ENCODE measurements at places on chromosomes 5 and 9.

- DNase-seq, result no peak
Measured at GRCh38 chr5:107484281-107484680, 186.5 kb downstream of the EFNA5 start.

GRCh38 chr9:92645041-92645440, 24.9 kb downstream of the IPPK start:
- DNase-seq, result no peak

DNA sequence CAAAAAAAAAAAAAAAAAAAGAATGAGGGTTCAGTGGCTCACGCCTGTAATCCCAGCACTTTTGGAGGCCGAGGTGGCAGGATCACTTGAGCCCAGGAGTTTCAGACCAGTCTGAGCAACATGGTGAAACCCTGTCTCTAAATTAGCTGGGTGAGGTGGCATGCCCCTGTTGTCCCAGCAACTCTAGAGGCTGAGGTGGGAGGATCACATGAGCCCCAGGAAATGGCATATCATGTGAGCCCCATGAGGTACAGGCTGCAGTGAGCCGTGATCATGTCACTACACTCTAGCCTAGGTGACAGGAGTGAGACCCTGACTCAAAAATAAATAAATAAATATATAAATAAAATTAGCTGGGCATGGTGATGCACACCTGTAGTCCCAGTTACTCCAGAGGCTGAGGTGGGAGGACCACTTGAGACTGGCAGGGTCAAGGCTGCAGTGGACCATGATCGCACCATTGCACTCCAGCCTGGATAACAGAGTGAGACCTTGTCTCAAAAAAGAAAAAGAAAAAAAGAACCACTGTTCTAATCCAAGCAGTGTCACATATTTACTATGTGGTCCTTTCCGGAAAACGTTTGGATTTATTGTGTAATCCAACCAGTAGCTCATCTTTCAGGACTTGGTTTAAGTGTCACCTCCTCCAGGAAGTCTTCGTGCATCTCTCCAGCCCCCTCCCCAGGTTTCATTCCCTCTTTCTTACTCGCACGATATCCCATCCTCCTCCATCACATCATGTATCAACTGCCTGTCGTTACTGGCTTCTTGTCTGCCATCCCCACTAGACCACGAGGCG, 12.3 kb upstream of the SPOUT1 start:
- DNase-seq, result no peak

DNA sequence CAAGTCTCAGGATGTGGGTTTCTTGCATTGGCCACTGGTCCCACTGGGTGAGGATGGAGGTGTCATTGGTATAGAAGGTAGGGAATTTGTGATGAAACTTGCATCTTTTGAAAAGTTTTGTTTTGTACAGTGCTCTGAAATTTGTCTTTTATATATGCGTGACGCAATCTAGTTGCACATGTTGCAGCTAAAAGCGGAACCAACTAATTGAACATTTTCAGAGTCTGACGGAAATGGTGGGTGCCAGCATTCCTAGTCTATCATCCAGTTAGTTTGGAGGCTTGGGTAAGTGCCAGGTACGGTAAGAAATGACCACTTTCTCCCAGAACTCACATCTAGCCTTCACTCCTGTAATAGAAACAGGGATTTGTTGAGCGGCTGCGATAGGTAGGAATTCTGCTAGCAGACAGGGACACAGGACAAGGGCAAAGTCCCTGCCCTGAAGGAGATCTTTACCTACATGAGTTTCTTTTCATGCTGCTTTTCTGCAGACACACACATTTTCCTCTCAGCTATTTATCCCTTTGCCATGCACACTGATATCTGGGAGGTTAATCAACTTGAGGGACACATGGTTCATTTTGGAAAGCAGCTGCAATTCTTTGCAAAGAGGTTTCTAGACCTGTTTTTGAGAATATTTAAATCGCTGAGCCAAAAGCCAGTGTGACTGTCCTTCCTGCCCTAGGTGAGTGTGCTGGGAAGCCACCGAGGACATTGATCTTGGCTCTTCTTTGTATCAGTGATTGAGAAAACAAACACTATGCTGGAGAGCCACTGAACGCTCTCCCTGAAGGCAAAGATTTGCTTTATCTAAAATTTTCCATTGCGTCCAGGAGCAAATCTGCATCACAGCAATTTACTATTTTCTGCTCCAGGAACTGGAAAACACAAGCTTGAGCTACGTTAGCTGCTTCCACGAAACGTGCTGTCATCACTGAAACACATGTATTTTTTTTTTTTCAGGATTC, 89.7 kb downstream of the DAP start:
- DNase-seq, result no peak

DNA sequence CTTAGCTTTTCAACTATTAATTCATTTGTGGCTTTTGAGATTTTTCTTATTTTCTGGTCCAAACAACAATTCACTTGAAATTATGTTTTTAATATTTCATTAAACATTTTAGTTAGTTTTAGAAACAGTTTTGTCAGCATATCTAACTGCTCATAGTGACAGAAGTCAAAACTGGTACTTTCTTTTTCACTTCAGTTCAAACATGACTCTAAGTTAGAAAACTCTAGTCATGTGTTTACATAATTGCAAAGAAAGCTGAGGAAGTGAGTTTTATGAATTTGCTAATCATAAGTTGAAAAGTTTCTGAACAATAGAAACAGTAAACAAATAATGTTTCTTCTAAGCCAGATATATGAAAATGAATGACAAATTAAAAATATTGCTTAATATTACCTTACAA, 1931.0 kb downstream of the EFNA5 start:
- DNase-seq, result no peak

GRCh38 chr5:175590471-175590881, 67.4 kb upstream of the HRH2 start:
- DNase-seq, result no peak

DNA sequence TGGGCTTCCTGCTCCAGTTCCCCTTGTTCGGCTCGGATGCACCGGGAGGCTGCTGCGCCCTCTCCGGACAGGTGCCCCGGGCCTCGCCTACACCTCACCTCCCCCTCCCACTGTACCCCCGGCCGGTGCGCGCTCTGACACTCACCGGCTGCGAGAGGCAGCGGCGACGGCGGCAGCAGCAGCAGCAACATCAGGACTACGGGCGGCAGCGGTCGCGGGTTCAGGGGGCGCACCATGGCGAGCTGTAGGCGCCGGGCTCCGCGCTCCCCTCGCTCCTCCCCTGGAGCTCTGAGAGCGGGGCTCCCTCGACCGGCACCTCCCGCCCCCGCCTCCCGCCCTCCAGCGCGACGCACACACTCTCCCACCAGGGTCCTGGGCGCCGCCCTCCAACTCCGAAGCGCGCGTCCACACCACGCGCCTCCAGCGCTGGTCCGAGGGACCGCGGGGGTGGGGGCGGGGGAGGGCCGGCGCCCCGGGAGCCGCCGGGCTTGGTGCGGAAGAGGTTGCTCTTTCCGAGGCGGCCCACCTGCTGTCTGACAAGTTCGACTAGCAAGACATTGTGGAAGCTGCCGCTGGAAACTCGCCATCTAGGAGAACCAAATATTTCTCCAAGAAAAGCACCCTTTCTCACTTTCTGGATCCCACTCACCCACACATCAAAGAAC, at the start of gene GFRA3:
Gene GFRA3 (minus strand): TSS at position 433 of the 665 bp plus-strand sequence. CDS start 197 bp downstream, at position 236.
- DNase-seq, result no peak

DNA sequence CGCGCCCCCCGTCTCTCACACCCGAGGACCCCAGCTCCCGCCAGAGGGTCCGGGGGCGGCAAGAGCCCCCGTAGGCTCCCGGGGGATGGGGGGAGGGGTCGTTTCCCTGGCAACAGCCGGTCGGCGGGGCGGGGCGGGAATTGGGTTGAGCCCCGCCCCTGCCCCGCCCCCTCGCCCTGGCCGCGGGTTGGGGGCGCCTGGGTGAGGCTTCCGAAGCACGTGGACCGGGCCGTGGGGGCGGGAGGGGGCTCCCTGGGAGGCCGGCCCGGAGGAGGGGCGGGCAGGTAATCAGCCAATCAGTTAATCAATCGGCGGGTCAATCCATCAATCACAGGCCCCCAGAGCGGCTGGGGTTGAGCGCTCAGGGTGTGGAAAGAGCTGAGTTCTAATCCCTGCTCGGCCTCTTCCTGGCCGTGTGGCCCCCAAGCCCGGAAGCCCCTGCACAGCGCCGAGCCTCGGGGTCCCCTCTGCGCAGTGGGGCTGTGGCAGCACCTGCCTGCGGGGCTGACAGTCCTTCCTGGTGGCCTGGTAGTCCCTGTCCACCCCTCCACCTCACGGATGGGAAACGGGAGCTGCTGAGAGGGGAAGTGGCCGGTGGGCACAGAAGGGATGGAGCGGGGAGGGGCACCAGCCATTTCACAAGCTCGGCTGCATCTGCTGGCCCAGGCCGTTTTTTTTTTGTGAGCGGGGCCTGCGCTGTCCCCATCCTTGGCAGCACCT, 174.2 kb upstream of the IER5L start:
- DNase-seq, result peak; percentile 78

- DNase-seq, result no peak
Measured at GRCh38 chr5:2863675-2864433, 112.4 kb upstream of the IRX2 start.

- no peak for DNase-seq
Measured at GRCh38 chr5:104052558-104053352, 490.2 kb upstream of the NUDT12 start.

- DNase-seq, result no peak
Measured at GRCh38 chr9:78896479-78896878, 599.6 kb downstream of the PSAT1 start.

DNA sequence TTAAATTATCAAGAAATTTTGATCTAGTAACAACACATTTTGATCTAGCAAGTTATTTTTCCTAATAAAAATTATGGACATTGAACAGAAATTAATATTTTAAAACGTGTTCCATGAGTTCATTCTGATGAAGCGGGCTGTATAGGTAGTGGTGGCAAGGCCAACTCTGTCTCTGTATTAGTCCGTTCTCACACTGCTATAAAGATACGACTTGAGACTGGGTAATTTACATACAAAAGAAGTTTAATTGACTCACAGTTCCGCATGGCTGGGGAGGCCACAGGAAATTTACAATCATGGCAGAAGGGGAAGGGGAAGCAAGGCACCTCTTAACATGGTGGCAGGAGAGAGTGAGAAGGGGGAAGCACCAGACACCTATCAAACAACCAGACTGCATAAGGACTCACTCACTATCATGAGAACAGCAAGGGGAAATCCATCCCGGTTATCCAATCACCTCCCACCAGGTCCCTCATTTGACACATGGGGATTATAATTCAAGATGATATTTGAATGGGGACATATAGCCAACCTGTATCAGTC, 61.2 kb downstream of the TMEM232 start:
- no peak for DNase-seq

DNA sequence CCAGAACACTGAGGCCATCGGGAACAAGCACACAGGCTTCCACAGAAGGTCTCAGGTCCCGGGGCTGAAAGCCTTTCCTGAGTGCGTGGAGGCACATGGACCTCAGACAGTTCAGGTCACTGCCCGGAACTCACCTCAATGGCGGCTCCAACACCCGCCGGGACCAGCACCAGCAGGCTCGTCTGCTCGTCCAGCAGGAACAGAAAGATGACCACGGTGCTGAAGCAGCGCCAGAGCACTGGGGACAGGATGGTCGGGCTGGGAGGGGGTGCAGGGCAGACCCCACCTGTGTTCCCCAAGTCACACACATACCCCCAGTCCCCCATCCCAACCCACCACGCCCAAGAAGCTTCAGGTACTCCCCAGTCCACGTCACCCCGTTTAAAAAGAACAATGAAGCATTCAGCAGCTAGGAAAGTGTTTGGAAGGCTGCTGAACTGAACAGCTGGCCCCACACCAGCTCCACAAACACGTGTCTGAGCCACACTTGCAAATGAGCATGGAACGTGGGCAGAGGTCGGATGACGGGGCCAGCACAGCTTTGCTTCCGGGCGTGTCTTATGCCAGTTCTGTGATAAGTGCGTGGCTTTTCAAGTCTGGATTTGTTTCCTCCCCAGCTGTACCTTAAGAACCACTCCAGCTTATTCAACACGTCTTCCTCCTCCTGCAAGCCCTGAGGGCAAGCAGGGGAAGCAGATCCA, 14.6 kb downstream of the CLPTM1L start:
- peak; percentile 66 for DNase-seq

GRCh38 chr9:33197279-33198152, 30.4 kb upstream of the B4GALT1 start:
- peak; percentile 87 for DNase-seq

DNA sequence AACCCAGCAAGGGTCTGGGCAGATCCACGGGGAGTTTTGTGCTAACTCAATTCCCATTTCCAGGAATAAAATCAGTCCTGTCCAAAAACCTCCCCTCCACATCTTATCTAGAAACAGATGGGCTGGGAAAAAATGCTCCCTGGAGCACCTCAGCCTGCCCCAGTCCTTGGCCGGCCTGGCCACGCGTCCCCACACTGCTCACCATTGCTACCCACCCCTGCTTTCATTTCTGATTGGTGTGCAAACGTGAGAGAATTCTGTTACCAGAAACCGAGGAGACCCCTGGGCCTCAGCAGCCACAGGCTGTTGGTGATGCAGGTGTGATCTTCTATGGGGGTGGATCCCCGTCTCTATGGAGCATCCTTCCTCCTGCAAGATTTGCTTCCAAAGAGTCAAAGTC, 38.0 kb upstream of the OLFM1 start:
- DNase-seq, result no peak

DNA sequence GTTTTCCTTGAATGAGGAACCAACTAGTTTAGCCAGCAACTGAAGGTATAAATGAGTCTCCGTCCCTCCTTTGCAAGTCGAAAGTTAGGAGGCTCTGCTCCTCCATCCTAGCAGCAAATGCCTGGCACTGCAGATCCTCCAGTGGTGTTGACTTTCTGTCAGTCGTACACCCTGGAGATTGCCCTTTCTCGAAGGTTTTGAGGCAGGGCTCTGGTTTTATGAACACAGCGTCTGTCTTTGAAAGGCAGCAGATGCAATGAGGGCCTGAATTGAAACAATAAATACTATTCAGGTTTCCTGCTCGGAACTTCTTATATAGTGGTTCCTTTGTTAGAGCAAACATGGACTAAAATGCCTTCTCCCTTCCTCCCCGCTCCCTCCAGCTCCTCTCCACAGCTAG, 284.0 kb downstream of the TMEM38B start:
- DNase-seq, result no peak

DNA sequence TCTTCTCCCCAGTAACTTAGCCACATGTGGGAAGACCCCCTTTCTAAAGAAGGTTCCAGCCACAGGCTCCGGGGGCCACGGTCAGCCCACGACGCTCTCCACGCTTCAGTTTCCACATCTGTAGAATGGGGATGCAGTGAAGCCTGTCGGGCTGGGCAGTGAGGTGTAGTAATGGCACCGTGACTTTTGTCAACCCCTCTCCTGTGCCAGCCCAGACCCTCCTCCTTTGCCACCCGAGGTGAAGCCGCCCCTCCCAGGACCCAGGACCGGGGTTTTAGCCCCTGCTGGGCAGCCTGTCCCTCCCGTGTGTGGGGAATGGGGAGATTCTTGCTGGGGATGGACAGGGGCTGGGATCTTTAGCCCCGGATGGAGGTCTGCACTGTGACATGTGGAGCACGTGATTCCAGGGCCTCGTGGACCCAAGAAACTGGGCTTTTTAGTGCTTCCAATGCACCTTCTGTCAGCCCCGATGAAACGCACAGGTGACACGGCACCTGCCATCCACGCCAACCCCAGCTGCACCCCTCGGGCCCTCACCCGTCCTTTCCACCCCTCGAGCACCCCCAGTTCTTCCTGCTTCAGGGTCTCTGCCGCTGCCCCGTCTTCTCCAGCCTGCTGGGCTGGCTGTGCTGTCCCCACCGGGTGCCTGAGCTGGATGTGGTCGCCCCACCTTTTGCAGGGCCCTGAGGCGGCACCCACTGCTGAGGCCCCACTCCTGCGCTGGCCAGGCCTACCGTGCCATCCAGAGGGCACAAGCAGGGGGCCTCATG, 13.4 kb upstream of the RNU6ATAC start:
- peak; percentile 16 for DNase-seq

GRCh38 chr9:119318371-119318770, 50.9 kb downstream of the BRINP1 start:
- DNase-seq, result no peak

- DNase-seq, result no peak
Measured at GRCh38 chr9:13500034-13500433, 220.5 kb upstream of the MPDZ start.

All from right hindlimb (tissue), 1 donor.